Right lung (tissue), 10 donors: ENCODE measurements at places on chromosomes 11 and 22. TPM values are rescaled to one million over a fixed set of nuclear protein-coding genes. Genes with fewer than 3 reads are reported as not detected.

The PANX3 gene
- not detected for polyA plus RNA-seq

The PLAAT4 gene
- polyA plus RNA-seq = 8.9 TPM

The C11orf87 gene
- polyA plus RNA-seq = 0.21 TPM

The VWCE gene
- polyA plus RNA-seq = 2.3 TPM

The TTC36 gene
- 1.2 TPM for polyA plus RNA-seq
